ENCODE measurements at places on chromosomes 11 and 22.

- no peak for DNase-seq
Observed at GRCh38 chr11:97269527-97269926, 879.7 kb downstream of the JRKL start.

DNA sequence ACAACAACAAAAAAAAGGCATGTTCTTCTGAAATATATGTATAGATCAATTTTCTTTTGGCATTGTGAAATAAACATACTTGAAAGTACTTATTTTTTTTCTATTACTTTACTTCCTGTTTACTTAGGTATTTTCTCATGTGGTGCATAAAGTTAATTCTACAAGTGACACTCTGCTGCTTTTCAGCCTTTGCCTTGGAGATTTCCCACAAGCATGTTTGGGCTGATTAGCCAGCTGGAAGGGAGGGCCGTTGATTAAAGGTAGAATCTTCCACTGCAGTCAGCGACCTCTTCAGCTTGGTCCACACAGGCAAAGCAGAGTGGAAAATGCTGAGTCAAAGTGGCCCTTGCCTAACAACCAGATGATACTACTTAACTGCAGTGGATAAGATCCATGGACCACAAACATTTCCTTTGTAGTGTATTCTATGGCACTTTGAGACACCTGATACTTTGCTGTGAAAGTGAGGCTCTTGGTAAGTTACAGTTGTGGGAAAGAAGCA, 176.0 kb downstream of the ARHGAP42 start:
- DNase-seq: peak; percentile 16

DNA sequence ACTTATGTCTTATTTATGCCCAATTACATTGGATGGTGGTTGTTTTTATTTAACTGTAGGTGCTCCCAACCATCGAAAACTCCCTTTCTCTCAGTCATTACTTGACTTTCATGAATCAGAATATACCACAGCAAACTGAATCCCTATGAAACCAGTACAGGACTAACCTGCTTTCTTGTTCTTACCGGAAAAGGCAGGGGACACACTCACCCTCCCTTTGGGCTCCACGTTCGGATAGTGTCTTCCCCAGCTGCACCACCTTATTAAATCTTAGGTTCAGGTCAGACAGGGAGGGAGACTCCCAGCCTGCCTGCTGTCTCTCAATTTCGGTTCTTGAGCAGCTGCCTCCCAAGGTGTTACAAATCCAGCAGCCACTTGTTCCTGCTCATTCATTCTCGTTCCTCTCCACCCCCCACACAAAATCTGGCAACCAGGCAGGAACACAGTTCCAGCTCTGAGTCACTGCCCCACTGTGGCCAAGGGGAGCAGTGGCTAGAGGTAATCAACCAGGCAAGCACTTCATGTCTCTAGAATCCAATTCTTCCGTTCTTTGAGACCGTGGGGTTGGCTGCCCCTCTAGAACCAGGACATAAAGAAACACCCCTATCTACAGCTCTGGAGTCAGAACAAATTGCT, 133.0 kb downstream of the PLEKHA7 start:
- peak; percentile 47 for DNase-seq

- DNase-seq: no peak
Observed at GRCh38 chr22:39765046-39765445, 128.5 kb downstream of the ENTHD1 start.

- DNase-seq: no peak
Observed at GRCh38 chr11:60528934-60529333, 13.7 kb downstream of the MS4A13 start.

All from mucosa of gallbladder (tissue), 1 donor.